ENCODE measurements at places on chromosomes 16 and 17. TPM values are rescaled to one million over a fixed set of nuclear protein-coding genes. Genes with fewer than 3 reads are reported as not detected.

Gene CORO6
- total RNA-seq, result 7.7 TPM

DNA sequence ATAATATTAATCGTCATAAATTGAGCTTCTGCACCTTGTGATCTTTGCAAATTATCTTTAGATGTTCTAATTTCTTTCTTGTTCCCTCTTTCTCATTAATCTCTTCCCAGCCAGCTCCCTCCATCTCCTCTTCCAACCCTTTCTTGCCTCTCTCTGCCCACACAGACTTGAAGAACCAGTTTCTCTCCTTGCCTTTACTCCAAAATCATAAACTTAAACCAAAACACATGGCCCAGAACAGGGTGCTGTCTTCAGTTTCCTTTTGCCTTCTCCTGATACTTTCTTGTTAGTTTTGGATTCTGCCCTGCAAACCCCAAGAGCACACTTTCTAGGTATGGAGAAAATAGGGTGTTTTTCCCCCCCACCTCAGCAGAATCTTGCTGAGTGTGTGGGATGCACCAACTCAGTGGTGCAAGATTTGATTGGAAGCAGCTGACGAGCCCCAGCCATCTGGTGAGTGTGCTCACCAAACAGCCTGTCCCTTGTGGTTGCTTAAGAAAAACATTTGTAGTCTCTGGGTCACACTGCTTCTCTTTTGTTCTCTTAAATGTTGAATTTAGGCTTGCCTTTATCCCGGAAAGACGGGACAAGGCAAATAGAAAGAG, 175.8 kb upstream of the MAF start:
- no peaks in the 10 kb centered on the region for H3K27me3 ChIP-seq
- no peak overlapping the region for H3K27ac ChIP-seq
- H3K4me1 ChIP-seq, result no peaks in the 10 kb centered on the region
- DNase-seq, result no peak
- no peaks in the 10 kb centered on the region for H3K36me3 ChIP-seq

DNA sequence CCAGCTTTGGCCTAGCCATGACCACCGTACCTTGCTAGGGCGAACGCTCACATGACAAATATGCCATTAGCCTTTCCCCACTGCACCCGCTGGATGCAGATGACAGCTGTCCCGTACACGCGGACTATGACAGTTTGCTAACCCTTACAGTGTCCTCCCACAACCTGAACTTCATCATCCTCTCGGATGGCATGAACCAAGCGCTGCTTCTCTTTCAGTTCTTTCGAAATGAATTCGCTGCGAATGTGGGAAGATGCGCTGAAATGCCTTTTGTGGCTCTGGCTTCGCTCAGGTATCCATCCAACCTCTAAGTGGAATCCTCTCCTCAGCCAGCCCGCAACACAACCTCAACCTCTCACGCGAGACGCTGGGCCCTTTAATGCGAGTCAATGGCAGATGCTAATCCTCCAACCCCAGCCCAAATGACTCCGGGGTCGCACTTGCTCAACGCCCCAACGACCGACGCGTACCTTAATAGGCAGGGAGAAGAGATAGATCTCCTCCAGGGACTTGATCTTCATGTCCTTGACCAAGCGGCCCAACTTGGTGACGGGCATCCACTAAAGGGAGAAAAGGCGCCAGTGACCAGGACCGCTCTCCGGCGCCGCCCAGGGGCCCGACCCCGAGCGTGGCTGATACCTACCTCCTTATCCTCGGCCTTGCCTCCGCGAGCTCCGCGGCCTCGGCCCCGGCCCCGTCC, 670 bp downstream of the RPS2 start:
- DNase-seq, result no peak
- H3K4me3 ChIP-seq, result peak overlapping the region; percentile 75
- peaks cover 27% of the 10 kb centered on the region for H3K36me3 ChIP-seq
- no peaks in the 10 kb centered on the region for H3K27me3 ChIP-seq
- peak overlapping the region; percentile 98 for H3K27ac ChIP-seq
- H3K4me1 ChIP-seq, result peaks cover 26% of the 10 kb centered on the region

DNA sequence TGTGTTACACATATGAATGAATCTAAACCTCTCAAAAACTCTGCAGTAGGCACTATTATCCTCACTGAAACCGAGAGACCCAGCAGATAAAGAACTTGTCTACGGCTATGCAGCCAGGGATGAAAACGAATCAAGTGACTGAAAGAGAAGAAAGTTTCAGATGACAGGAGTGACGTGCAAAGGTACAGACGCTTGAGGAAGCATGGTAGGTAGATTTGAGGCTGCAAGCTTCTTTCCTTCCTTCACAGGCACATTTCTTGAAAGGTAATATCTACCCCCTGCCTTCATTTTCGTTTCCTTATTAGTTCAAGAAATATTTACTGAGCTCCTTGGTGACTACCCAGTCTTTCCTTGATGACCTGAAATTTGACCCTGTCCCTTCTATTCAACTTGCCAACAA, 211.5 kb upstream of the AXIN2 start:
- no peaks in the 10 kb centered on the region for H3K36me3 ChIP-seq
- no peak for DNase-seq
- no peak overlapping the region for H3K4me3 ChIP-seq
- no peaks in the 10 kb centered on the region for H3K27me3 ChIP-seq

DNA sequence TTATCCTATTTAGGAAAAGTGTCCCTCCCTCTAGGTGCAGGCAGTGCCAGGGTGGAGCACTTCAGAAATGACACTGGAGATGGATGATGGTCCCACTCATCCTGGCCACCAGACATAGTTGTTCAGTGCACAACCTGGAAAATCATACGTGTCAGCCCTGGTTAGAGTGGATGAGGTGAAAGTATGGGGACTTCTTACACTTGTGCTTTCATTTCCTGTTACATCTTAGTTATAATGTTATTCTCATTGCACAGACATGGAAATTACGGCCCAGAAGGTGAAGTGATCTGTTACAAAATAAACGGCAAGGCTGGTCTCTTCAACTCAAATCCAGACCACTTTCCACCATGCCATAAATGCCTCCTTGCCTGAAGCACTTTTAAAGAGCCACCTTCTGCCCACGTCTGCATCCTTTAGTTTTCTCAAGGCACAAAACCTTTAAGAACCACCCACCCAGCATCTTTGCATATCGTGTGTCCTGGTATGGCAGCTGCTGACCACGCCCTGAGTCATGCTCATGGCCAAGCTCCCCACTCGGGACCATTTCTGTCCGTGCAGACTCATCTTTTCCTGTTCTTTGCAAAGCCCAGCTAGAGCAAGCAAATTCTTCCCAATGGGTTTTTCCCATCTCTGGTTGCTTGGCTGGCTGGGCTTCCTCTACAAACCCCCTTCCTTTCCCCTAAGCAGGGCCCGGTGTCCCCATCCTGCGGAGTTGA, 22.4 kb downstream of the TBC1D3B start:
- no peaks in the 10 kb centered on the region for H3K36me3 ChIP-seq
- H3K27me3 ChIP-seq, result no peaks in the 10 kb centered on the region
- no peak overlapping the region for H3K4me3 ChIP-seq
- no peak overlapping the region for H3K27ac ChIP-seq
- no peaks in the 10 kb centered on the region for H3K4me1 ChIP-seq

DNA sequence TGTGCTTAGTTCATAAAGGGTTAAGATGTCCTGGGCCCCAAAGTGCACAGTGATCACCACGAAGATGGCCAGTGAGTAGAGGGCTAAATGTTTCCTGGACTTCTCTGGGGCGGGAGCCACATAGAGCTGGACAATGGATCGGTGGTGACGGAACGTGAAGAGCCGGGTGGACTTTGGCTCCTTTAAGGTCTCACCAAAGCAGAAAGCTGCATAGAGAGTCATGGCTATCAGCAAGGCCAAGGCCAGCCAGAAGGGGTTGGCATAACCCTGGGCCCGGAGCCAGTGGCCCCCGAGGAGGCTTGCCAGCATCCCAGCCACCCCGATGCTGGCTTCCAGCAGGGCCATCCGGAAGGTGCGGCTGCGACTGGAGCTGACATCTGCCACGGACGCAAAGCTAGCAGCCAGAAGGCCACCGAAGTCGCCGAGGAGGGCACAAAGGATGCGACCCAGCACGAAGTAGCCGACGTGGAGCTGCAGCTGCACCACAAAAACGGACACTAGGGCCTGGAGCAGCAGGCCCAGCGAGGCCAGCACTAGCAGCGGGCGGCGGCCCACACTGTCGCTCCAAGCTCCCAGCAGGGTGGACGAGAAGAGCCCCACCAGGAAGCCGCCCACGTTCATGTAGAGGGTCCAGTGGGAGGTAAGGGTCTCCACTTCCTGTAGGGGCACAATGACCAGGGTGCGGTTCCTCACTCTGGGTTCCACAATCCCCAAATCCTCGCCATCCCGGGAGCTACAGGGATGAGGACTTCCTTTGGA, 1.0 kb downstream of the SLC46A1 start:
- H3K27me3 ChIP-seq, result no peaks in the 10 kb centered on the region
- peaks cover 10% of the 10 kb centered on the region for H3K36me3 ChIP-seq
- H3K27ac ChIP-seq, result no peak overlapping the region
- peaks cover 14% of the 10 kb centered on the region for H3K4me1 ChIP-seq

DNA sequence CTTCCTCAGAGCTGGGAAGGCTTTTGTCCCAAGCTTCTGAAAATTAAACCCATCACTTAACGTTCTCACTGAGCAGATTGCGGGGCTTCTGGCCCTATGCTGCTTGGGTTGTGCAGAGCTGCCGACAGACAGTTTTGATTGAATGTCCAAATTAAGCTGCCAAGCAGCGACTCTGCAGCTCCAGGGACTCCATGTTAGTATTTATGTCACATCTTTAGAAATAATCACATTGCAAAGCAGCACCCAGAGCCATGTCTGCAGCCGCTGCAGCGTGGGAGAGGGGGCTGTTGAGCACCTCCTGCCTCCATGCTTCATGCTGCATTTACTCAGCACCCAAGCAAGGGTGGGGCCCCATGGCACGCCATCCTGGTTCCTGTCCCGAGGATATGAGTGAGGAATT, 178.2 kb upstream of the CACNG3 start:
- DNase-seq, result no peak
- no peak overlapping the region for H3K27ac ChIP-seq
- no peak overlapping the region for H3K4me3 ChIP-seq
- no peaks in the 10 kb centered on the region for H3K27me3 ChIP-seq

- H3K4me1 ChIP-seq, result no peaks in the 10 kb centered on the region
- no peak for DNase-seq
- no peaks in the 10 kb centered on the region for H3K27me3 ChIP-seq
Measured at GRCh38 chr16:49048557-49048956, 233.1 kb downstream of the CBLN1 start.

Gene NHLRC4
- total RNA-seq, result 0.98 TPM

Gene CHAD
- total RNA-seq, result not detected

Gene FA2H
- 2.1 TPM for total RNA-seq

DNA sequence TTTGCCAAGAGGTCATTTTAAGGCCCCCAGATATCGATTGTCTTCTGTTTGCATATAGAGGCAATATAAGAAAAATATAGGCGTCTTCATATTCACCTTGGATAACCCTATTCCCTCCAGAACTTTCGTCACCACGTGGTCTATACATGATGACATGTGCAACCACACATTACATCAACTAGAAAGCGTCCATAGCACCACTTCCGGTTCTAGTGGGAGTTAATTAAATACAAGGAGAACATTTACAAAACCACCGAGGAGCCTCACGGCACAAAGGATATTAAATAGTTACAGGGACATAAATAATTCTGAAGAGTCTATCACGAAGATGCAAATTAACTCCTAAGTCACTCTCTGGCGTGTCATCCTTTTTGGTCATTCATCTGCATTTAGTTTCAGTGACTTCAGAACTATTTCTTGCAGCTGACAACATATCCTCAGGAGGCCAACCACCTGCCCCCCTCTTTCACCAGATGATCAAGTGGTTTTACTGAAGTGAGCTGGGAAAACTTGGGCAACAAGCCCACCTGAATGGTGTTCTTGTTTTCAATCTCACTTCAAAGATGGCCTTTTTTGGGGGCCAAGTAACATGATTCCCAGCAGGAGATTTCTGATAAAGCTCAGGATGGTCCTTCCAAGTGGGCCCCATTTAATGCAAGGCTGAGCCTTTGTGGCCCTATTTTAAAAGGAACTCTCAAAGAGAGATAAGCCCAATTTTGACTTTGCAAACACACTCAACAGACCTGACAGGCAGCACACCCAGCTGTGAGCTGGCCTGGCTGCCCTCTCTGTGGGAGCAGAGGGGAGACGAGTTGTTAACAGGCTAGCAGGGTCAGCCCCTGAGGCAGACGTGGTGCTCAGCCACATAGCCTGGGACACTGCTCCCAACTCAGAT, 15.3 kb downstream of the CMTM3 start:
- DNase-seq, result no peak
- H3K27ac ChIP-seq, result no peak overlapping the region
- H3K4me1 ChIP-seq, result no peaks in the 10 kb centered on the region

GRCh38 chr16:761625-762513, 1.3 kb downstream of the MSLN start:
- no peaks in the 10 kb centered on the region for H3K36me3 ChIP-seq
- peak overlapping the region; percentile 19 for H3K4me3 ChIP-seq
- no peaks in the 10 kb centered on the region for H3K4me1 ChIP-seq
- H3K27ac ChIP-seq, result peak overlapping the region; percentile 24

DNA sequence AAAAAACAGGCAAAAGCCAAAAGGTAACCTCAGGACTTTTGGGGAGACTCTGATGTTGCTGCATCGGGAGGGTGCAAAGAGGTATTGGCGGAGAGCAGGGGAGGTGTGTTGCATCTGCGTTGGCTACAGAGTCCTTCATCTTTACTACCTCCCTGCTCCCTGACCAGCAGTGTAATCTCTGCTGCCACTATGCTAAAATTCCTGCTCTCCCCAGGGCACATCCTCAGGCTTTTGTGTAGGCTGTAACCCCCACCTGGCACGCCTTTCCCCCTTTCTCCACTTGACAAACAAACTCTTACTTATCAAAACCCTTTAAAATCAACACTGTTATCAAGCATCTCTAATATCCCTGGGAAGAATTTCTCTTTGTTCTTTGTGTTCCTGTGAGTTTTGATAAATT, 435.3 kb downstream of the HAPSTR1 start:
- peaks cover 6% of the 10 kb centered on the region for H3K4me1 ChIP-seq
- no peaks in the 10 kb centered on the region for H3K27me3 ChIP-seq
- no peak for DNase-seq
- H3K4me3 ChIP-seq, result no peak overlapping the region
- H3K27ac ChIP-seq, result no peak overlapping the region

Gene CDH11
- total RNA-seq, result 176 TPM

DNA sequence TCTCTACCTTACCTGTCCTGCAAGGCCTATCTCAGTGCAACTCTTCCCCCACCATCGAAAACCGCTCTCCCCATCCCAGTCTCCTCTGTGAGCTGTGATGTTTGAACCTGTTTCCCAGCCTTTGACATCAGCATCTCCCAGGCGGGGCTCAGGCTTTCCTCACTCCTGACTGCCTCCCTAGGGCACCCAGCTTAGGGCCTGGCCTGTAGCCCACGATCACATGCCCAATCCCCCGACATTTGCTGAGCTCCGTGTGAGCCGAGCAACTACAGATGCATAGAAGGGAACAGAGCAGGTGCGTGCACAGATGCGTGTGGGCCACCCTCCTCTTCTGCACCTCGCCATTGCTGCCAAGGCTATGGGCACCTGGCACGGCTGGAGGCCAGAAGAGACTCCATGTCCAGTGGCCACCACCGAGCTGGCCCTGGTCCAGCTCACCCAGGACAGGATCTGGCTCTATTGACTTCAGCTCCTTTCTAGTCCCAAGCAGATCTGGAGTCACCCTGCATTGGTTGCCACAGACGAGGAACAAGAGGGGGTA, 35.5 kb upstream of the CMIP start:
- no peaks in the 10 kb centered on the region for H3K36me3 ChIP-seq
- H3K27me3 ChIP-seq, result no peaks in the 10 kb centered on the region
- no peak overlapping the region for H3K27ac ChIP-seq
- H3K4me3 ChIP-seq, result no peak overlapping the region
- DNase-seq, result no peak
- H3K4me1 ChIP-seq, result no peaks in the 10 kb centered on the region

Gene PARN
- total RNA-seq, result 31.2 TPM

All from upper lobe of right lung (tissue), 1 donor.